ENCODE measurements at places on chromosomes 6 and 20.

- no peak for DNase-seq
Measured at GRCh38 chr20:59159493-59160376, 3.9 kb upstream of the ZNF831 start.

DNA sequence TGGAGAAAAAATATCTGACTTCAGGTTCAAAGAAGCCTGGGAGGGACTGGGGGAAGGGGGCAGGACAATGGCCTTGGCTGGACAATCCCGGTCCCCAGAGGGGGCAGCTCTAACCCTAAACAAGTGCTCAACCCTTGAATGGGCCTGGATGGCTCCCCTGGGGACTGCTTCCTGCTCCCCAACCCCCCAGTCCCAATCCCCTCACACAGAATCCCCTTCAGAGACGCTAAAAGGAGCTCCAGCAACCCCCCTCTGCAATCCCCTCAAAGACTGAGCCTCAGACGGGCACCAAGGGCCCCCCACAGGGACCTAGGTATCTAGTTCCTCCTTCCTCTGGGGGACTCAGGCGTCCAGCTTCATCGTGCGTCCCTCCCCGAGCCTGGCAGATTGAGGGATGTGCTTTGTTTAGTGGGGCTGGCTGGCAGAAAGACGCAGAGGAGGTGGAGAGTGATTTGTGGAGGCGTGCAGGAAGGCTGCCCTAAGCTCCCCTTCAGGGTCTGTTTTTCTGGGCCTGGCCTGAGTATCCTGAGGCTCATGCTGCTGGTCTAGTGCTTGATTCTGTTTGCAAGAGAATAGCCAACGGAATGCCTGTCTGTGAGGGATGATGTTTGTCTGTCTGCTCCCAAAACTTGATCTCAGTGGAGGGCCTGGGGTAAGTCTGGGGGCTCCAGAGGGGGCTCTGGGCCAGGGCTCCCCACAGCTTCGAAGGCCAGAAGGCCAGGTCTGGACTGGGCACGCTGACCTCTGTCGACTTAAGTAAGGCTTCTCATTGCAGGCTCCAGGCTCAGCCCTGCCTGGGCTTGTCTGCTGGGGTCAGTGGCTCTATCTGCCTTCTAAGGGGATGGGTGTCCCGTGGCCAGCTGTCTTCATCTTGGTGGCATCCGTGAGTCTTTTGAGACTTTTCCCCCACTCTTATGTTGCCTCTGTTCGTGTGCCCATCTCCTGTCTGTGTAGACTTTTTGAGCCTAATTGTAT lies 1.7 kb upstream of the POU5F1 start:
- no peak for DNase-seq

- DNase-seq = no peak
Measured at GRCh38 chr6:158058171-158058651, 76.5 kb downstream of the SYNJ2 start.

DNA sequence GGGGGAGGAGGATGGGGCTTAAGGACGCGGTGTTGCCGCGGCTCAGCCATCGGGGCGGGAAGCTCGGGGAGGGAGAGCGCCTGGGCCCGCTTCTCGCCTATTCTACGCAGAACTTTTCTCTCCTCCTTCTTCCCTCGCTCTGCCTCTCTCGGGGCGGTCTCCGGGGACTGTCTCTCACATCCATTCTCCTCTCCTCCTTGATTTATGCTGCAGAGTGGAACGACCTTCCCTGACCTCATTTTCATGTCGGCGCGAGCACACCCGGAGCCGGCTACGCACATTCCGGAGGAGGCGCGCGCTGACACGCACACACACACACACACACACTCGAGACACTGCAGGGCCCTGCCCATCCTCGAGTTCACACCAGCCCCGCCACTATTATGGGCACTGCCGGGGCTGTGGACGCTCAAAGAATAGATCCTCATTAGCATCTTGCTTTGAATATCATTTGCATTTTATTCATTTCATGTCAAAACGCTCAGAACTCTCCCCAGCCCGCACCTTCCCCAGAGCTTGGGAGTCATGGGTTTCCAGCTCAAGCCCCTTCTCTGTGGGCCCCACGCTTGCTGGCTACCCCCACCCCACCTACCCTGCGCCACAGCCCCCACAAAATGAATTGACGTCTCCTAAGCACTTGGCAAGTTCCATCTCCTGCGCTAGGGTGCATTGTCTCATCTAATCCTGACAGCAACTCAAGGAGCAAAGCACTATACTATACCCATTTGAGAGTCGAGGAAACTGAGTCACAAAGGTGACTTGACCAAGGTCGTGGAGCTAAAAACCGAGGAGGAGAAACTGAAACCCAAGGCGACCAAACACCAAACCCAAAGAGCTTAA lies 36.8 kb downstream of the NCR2 start:
- no peak for DNase-seq

- peak; percentile 50 for DNase-seq
Measured at GRCh38 chr6:85402922-85403321, 47.0 kb upstream of the NT5E start.

- DNase-seq = no peak
Measured at GRCh38 chr6:90701146-90701781, 114.4 kb upstream of the MAP3K7 start.

DNA sequence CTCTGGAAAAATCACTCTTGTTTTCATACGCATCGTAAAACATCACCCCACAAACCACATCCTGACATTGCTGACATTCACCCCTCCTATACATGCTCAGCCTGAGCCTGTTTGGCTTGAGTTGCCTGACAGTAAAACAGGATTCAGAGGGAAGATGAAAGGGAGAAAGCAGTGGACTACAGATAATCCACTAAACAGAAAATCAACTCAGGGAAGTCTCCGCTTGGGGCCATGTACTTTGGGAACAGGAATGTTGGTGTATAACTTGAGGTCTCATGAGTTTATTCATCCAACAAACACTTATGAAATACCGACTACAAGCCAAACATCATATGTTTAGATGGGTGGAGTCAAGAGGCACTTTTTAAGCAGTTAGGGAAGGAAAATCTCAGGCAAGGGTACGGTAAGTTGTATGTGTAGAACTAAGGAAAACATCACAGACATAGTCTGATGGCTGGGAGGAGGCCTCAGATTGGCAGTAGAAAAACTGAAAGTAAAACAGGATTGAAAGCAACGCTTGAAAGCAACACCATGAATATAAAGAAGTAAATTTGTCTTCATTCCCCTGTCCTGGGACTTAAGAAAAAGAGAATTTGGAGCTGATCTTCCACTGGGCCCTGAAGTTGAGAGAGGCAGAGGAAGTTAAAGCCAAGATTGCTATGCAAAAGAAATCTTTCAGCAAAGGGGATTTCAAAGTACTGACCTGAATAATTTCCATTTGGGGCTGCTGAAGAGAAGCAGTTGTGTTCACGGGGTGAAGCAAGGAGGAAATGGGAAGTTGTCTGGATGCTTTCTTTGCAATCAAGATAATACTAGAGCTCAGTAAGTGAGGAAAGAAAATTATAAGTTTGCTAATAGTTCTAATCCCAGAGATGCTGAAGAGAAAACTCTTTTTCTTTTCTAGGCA lies 28.8 kb downstream of the PDE7B start:
- DNase-seq = no peak

GRCh38 chr6:158313989-158314388 lies 1.7 kb downstream of the TULP4 start:
- no peak for DNase-seq

GRCh38 chr6:88825856-88826255 lies 137.6 kb downstream of the RNGTT start:
- no peak for DNase-seq

- DNase-seq = no peak
Measured at GRCh38 chr6:130368576-130368975, 2.8 kb downstream of the TMEM200A start.

DNA sequence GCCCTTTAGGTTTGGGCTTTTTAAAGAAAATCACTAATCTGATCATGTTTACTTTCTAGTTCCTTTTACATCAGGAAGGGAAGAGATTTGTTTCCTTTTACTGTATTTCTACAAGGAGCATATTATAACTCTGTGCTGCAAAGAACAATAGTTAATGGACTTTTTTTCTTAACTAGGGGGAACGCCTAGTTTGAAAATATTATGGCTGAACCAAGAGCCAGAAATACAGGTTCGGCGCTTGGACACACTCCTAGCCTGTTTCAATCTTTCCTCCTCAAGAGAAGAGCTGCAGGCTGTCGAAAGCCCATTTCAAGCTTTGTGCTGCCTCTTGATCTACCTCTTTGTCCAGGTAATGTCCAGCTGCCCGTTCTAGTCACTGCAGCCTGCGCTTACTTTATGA lies 41.4 kb downstream of the FAM120B start:
- DNase-seq = no peak

DNA sequence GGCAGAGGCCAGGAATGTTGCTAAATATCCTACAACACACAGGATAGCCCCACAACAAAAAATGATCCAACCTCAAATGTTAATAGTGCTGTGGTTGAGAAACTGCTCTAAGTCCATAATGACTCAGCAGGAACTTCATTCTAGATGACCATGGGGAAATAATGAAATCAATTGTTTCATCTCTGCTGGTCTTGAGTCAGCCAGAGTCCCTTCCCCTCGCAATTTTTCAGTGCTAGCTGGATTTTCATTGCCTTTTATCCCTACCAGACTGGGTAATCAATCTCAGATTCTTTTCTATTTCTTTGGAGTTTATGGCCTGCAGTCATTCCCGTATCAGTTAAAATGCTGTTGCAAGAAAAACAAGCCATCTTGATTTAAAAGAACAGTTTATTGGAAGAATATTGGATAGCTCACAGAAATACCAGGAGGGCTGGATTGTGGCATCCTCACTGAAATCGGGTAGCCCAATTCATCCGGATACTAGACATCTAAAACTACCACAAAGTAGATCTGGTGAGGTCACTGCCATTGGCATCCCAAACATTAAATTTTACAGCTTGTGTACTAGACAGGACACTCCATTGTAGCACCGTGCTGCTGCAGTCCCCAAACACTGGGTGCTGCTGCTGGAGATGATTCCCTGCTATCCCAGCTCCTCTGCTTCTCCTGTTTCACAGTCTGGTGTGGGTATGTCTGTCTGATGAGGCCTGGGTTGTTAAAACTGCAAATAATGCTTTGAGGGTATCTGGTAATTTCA lies 30.3 kb upstream of the POPDC3 start:
- DNase-seq = peak; percentile 48

DNA sequence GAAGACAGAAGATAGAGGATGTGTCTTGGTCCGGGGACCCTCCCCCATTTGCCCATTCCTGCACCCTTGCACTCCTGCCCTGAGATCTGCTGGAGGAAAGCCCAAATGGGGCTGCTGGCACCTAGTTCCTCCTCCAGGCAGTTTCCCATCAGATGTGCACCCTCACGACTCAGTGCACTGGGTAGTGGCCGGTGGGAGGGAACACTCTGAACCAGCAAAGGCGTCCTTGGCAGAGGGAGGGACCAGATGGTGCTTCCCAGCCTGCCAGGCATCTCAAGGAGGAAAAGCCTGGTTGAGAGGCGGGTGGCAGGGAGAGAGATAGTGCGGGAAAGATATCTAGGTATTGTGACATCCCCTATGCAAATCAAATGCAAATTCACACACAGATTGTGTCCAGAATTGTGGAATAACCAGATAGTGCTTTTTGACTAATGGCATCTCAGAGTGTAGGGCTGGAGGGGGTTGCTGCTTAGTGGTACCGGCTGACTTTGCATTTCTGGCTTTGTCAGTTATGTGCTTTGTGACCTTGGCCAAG lies 19.5 kb downstream of the TMEM151B start:
- DNase-seq = no peak

- DNase-seq = no peak
Measured at GRCh38 chr6:97175806-97176205, 107.2 kb downstream of the MMS22L start.

- DNase-seq = no peak
Measured at GRCh38 chr6:25175681-25176080, 103.5 kb upstream of the CARMIL1 start.

Measured in RWPE1 (cell line).